ENCODE measurements at places on chromosomes 4 and X.

- peak; percentile 39 for DNase-seq
These were observed 1.6 kb downstream of the CASK start for GRCh38 chrX:41921492-41922430.

DNA sequence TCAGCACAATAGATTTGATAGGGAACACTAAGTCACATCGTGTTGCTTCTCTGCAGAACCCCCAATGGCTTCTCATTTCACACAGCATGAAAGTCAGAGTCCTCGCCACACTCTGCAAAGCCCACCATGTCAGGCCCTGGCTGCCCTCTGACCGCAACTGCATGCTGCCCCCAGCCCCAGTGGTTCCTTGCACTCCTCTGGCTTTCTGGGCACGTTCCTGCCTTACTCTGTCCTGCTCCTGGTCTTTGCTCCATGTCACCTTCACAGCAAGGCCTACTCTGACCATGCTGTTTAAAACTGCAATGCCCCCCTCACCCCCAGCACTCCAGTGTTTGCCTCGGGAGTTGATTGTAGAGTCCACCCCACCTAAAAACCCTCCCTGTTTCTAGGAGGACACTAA, 78.1 kb downstream of the EVC start:
- no peak for DNase-seq

- no peak for DNase-seq
These were observed 29.6 kb upstream of the ERVMER34-1 start for GRCh38 chr4:52780617-52781354.

DNA sequence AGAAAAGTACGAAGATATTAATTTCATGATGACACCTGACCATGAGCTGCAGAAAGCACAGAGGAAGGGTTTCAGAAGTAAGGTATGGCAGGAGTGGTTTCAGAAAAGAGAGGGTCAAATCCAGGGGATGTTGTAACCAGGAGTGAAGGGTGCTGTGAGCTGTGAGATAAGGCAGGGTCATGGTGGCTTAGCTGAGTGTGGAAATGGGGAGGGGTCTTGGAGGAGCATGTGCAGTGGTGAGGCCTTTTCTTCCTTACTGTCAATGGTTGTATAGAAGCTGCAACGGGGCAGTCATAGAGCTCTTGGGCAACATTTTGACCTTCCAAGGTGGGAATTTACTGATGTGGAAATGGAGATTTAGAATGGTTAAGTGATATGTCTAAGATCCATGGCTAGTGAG, 2.5 kb downstream of the ANAPC4 start:
- no peak for DNase-seq

DNA sequence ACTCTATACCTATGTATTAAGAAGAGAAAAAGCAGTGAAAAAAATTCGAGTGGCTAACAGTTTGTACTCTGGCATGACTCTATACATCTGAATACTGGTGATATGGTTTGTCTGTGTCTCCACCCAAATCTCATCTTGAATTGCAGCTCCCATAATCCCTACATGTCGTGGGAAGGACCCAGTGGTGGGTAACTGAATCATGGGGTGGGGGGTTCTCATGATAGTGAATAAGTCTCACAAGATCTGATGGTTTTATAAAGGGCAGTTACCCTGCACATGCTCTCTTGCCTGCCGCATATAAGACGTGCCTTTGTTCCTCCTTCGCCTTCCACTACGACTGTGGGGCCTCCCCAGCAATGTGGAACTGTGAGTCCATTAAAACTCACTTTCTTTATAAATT, 70.4 kb downstream of the LRBA start:
- DNase-seq, result no peak

DNA sequence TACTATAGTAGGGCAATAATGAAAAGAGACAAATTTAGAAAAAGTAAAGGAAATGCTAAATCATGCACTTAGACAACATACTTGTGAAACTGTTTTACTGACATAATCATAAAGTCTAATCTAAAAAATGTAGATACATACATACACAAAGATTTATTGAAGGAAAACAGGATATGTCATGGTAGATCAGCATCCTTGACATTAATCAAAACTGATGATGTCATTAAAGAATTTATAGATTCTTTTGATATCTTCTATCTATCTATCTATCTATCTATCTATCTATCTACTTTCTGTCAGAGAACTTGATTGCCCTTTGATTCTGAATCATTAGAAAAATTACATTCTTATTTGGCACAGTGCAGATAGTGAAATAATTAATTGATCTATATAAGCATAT, 311.3 kb downstream of the CCSER1 start:
- DNase-seq, result no peak

DNA sequence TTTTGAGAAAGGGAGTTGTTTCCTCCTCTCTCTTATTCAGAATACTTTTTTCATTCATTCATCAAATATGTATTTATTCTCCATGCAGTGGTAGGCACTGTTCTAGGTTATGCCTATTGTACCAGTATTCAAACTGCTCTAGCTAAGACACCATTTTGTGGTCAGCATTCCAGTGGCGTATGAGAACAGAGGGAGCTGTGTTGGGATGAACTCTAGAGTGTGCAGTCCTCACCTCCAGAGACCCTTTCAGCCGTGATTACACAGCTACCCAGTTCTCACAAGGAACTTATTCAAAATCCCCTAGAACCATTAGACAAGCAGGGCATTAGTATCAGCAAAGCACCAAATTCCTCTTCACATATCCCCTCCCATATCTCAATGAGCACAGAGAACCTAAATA, 4.2 kb downstream of the TLR1 start:
- DNase-seq, result no peak

- DNase-seq, result peak; percentile 15
These were observed 112.5 kb upstream of the ATP6AP2 start for GRCh38 chrX:40468033-40468846.

DNA sequence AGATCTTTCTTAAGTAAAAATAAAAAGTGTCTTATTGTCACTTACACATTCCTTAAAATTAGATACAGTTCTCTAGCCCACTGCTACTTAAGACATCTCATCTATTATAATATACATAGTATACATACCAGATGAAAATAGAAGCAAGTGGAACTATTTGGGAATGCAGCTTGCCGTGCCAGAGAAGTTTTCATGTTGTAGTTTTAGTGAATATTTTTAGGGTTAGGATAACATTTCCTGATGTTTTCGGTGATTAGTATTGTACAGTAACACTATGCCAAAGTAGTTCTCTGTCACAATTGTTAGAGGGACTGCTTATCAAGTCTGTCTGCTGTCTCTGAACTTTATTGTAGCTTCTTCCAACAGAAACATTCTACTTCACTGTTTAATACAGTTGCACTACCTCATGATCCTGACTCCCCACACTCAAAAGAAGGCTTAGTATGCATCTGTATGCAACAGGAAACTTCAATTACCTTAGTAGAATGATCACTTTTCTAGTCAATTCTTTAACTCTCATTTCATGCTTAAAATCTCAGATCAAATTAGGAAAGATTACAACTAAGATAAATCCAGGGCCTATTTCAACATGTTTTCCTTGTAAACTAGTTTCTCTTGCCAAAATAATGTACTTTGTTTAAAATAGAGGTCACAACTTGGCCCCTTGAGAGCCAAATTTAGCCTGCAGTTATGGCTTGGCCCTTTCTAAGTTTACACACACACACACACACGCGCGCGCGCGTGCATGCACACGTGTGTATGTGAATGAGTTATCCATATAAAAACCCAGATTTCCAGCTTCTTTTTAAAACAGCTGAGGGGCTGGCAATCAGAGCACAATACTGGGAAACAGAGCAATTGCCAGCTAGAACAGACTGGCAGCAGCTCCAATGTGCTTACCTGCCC, 42.3 kb upstream of the SRPX start:
- DNase-seq, result no peak

DNA sequence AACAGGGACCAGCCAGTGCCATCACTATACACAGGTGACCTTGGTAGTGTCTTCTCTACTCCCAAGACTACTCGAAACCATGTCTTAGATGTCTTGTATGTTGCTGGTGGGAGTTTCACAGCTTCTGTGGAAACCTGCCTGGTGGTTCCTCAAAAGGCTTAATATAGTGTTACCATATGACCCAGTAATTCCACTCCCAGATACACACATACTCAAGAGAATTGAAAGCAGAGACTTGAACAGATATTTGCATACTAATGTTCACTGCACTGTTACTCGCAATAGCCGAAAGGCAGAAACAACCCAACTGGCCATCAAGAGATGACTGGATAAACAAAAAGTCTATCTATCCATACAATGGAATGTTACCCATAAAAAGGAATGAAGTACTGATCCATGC, 3.1 kb downstream of the TFDP3 start:
- no peak for DNase-seq

- peak; percentile 79 for DNase-seq
These were observed 15.1 kb downstream of the NOCT start for GRCh38 chr4:139030614-139031235.

DNA sequence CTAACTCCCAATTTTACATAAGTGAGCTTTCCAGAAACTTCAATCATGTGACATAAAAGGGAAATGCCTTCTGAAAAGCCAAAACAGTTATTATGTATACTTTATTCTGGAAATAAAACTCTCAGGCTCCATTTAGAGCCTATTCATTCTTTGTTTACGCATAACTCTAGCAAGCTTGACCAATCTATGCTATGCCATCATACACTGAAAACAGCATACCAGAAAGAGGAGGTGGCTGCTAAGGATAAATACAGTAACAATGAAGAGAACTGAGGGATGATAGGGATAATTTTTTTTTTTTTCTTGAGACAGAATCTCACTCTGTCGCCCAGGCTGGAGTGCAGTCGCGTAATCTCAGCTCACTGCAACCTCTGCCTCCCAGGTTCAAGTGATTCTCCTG, 24.4 kb downstream of the CDKL2 start:
- DNase-seq, result no peak

- DNase-seq, result no peak
These were observed at the start of gene GABRQ for GRCh38 chrX:152637649-152638442. Gene GABRQ (plus strand): TSS chrX:152637895. CDS start chrX:152638203, 308 bp downstream.

GRCh38 chrX:118448273-118448783, 47.3 kb upstream of the DOCK11 start:
- DNase-seq, result no peak

- DNase-seq, result peak; percentile 72
These were observed 180.4 kb downstream of the AFAP1 start for GRCh38 chr4:7759216-7759615.

DNA sequence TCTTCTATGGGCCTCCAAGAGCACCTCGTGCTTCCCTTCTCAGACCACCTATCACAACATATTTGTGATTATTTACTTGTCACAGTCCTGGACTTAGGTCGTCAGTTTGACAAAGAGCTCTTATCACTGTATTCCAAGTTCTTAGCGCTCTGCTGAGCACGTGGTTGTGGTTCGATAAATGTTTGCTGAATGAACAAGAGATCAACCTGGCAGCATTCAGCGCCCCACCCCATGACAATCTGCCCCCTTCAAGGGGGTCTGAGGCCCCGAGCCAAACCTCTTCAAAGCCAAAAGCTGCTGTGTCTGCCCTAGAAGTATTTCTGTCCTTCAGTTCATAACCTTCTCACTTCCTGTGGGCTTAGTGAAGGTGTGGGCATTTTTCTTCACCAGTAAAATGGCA, 15.0 kb downstream of the RPS4X start:
- no peak for DNase-seq

- DNase-seq, result no peak
These were observed 671.3 kb upstream of the GALNT7 start for GRCh38 chr4:172497321-172497720.

- DNase-seq, result no peak
These were observed 906 bp downstream of the DKK2 start for GRCh38 chr4:107034996-107035818.

DNA sequence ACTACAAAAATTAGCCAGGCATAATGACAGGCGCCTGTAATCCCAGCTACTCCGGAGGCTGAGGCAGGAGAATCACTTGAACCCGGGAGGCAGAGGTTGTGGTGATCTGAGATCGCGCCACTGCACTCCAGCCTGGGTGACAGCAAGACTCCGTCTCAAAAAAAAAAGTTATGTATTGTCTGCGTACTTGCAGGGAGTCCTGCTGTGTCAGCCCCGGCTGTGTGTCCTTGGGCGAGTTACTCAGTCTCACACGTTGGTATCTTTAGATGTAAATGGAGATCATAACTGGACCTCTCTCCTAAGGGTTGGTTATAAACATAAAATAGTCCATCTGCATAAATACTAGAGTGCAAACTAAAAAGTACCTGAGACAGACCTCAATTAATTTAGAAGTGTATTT, 22.7 kb upstream of the TBC1D14 start:
- DNase-seq, result no peak

DNA sequence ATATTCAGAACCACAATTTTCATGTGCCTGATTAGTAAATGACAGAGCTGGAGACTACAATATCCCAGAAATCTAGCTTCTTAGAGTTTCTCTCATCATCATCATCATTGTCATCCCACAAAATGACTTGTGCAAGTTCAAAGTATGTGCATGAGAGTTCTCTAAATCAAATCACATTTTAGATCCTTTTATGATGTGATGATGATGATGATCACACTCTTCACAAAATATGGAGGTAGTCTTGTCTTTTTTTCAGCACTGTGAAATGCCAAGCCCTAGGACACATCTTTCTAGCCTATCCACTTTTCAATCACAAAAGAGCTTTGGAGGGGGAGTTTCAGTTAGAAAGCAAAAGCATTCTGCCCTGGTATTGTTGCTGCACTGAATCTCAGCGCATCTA, 7.4 kb downstream of the MBNL3 start:
- DNase-seq, result no peak

DNA sequence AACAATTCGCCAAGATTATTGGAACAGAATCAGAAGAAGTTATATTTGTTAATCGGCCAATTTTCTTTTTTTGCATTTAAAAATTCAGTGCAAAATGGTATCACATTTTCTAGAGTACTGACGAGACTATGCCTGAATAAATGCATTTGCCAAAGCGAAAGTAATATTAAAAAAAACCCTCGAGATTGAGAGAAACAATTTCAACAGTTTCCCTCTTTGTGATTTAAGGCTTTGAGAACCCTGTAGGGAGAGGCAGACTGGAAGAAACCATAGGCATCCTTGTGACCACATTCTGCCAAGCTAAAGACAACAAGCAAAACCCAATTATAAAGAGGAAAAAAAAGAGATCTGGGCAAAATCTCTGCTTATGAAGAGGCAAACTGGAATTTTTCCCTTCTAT, 218.1 kb upstream of the GK2 start:
- DNase-seq, result no peak

DNA sequence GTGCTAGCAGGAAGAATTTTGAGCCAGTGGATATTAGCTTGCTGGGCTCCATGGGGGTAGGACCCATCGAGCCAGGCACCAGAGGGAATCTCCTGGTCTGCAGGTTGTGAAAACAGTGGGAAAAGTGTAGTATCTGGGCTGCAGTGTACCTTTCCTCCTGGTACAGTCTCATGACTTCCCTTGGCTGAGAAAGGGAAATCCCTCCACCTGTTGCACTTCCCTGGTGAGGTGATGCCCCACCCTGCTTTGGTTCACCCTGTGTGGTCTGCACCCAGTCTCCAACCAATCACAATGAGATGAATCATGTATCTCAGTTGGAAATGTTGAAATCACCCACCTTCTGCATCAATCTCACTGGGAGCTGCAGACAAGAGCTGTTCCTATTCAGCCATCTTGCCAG, 341.4 kb upstream of the IRS4 start:
- DNase-seq, result no peak

DNA sequence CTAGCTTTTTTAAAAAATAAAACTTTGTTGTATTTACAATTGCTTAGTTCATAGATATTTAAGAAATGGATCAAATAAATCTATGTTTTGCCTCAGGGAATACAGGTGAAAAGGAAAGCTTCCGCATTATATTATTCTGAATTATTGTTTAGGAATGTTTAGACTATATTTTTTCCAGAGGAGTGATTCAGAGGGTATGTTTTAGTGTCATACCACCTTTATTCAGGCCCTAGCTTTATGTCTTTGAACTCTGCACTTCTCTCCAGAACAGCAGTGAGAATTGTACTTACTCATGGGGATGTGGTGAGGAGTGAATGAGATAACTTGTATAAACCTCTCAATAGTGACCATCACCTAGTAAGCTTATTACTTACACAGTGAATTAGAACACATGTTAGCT, 14.0 kb downstream of the SLIT2 start:
- no peak for DNase-seq

All from activated CD4-positive, alpha-beta T cell treated with anti-CD3 and anti-CD28 coated beads for 4 hours (primary cell).